ENCODE measurements at places on chromosomes 16 and 17.
A peak's percentile ranks its signal among the peaks of the same experiment; 100 is the strongest.

GRCh38 chr17:78001182-78001581 lies 42.7 kb downstream of the TNRC6C start:
- no peak for DNase-seq

- DNase-seq = no peak
These were observed 3.5 kb upstream of the LCMT1 start for GRCh38 chr16:25108054-25108453.

GRCh38 chr17:42142371-42142896 lies 12.4 kb downstream of the RAB5C start:
- DNase-seq = no peak

GRCh38 chr17:74750327-74751069 lies 2.1 kb downstream of the NHERF1 start:
- peak; percentile 88 for DNase-seq

GRCh38 chr16:6206080-6206479 lies 1108.5 kb upstream of the EEF2KMT start:
- DNase-seq = no peak

GRCh38 chr17:20089756-20090547 lies 80.8 kb downstream of the SPECC1 start:
- DNase-seq = no peak
